NCI-H226 (cell line): ENCODE measurements at places on chromosomes 13 and 19.

GRCh38 chr19:54436628-54437252 is 12.3 kb upstream of the LENG8 start:
- no peak for DNase-seq

DNA sequence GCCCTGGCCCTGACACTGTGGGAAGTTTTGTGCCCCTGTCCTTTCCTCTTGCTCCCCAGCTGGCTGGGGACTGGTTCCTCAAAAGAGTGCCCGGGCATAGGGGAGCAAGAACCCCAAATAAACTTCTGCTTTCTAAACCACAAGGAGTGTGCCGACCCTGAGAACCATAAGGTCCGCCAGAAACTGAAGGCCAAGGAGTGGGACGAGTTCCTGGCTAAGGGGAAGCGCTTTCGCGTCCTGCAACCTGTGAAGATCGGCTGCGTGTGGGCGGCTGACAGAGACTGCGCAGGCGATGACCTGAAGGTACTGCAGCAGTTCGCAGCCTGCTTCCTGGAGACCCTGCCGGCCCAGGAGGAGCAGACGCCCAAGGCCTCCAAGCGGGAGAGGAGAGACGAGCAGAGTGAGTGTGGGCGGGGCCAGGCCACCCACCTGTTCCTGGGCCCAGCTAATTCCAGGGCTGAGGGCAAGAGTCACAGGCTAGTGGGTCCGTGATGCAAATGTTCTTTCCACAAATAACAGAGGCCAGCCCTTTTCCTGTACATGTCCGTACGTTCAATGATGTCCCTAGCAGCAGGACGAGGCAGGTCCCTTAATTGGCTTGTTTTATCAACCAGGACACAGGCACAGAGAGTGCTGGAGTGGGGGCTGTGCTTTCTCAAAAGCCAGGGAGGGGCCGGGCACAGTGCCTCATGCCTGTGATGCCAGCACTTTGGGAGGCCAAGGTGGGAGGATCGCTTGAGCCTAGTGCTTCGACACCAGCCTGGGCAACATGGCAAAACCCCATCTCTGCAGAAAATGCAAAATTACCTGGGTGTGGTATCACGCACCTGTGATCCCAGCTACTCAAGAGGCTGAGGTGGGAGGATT is 25.6 kb downstream of the UBXN6 start:
- DNase-seq: no peak

DNA sequence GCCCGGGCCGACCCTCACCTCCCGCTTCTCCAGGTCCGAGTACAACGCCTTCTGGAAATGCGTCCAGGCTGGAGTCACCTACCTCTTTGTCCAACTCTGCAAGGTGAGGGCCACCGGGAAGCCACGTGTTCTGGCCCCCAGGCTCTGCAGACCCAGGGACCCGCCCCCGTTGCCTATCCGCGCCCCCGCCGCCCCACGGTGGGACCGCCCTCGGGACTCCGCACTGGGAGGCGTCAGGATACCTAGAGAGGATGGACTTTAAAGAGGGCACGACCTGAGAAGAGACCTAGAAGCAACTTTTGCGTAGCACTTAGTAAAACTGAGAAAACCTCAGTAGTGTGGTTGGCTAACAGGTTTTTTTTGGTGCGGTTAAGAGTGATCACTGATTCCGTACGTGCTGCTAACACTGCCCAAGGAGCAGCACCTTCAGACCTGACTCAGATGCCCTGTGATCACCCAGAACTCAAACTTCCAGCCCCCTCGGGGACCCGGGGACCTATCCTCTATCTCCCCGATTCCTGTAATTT is 492 bp downstream of the TMEM147 start:
- peak; percentile 28 for DNase-seq

DNA sequence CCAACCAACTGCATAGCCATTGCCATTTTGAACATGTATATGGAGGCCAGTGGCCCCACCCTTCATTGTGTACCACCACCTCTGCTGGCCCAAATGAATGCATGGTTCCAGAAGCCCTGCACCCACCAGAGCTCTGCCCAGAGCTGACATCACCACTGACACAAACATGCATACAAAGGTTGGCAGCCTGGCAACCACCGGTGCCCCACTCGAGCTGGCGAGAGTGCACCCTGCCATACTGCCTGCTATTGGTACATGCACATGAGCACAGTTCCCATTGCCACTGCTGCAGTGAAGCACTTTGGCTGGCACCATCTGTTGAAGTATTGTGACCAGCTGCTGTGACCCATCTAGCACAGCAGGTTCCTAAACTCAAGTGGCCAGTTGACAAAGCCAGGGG is 1564.9 kb downstream of the OLFM4 start:
- DNase-seq: no peak

GRCh38 chr13:106295971-106296370 is 239.5 kb downstream of the EFNB2 start:
- DNase-seq: no peak
